ENCODE measurements at places on chromosomes 2 and 18.

DNA sequence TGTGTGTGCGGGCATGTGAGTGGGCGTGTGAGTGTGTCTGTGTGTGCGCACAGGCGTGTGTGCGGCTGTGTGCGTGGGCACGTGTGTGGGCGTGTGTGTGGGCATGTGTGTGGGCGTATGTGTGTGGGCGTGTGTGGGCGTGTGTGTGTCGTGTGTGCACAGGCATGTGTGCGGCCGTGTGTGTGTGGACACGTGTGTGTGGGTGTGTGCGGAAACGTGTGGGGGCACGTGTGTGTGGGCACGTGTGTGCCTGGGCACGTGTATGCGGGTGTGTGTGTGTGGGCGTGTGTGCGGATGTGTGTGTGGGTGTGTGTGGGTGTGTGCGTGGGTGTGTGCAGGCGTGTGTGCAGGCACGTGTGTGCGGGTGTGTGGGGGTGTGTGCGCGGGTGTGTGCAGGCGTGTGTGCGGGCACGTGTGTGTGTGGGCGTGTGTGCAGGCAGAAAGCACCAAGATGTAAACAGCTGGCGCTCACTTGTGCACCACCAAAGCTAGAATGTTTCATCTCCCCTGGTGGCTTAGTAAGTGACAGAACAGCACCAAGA lies 31.2 kb upstream of the ALKAL2 start:
- no peak for DNase-seq

GRCh38 chr2:43225788-43226557 lies 433 bp downstream of the ZFP36L2 start:
- DNase-seq = no peak

DNA sequence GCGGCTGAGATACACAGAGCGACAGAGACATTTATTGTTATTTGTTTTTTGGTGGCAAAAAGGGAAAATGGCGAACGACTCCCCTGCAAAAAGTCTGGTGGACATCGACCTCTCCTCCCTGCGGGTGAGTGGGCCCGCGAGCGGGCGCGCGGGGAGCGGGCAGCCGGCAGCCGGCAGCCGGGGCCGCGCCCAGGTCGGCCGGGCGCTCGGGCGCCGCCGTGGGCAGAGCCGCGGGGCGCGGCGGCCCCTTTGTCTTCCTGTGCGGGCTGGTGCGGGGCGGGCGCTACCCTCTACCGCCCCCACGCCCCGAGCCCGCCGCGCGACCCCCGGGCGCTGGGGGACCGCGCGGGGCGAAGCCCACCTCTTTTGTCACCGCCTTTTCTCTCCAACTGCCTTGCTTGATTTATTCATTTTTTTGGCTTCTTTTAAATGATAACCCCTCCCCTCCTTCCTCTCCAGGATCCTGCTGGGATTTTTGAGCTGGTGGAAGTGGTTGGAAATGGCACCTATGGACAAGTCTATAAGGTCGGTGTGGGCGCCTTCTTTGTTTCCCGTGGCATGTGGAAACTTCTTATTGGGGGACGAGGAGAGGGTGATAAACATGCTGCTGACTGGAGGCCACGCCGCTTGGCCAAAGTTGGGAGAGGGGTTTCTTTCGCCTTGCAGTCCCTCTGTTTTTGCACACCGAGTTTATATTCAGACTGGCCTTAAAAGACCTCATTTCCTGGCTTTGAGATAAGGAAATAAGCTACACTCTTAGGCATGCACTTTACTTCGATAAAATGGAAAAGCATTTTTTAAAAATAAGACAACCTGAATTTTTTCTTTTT lies 722 bp downstream of the MAP4K4 start:
- no peak for DNase-seq

- no peak for DNase-seq
Observed at GRCh38 chr18:37402735-37403099, 162.9 kb downstream of the CELF4 start.

- no peak for DNase-seq
Observed at GRCh38 chr18:13353084-13353823, 134.7 kb downstream of the LDLRAD4 start.

GRCh38 chr2:126990605-126991532 lies 92.2 kb downstream of the TEX51 start:
- DNase-seq = no peak

DNA sequence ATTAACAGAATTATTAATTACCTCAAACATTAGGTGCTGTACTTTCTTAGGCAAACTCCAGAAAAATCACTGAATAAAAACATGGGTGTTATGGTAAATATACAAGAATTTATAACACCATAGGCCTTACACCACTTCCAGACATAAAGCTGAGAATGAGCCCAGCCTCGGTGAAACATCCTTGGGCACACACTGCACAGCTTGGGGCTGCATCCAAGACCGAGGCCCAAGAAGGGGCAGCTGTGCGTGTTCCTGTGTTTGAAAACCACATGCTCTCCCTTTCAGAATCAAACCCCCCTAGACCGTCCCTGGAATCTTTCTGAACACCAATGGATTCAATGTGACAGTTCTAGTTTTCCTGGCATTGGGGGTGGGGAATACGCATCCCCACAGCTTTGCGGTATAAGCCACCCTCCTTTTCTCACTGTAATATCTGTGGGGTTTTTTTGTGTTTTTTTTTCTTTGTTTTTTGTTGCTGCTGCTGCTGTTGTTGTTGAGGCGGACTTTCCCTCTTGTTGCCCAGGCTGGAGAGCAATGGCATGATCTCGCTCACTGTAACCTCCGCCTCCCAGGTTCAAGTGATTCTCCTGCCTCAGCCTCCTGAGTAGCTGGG lies 12.9 kb downstream of the ERFE start:
- no peak for DNase-seq

DNA sequence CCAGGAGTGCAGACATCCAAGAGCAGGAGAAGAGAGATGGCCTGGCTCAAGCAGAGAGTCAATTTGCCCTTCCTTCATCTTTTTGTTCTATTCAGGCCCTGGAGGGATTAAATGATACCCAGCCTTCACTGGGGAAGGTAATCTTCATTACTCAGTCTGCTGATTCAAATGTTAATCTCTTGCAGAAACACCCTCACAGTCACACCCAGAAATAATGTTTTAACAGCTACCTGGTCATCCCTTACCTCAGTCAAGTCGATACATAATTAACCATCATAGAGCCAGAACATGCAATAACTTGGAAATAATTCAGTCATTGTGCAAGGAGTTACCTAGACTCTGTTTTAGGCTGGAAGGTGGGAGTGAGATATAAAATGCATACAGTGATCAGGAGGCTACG lies 163.7 kb upstream of the TNP1 start:
- no peak for DNase-seq

GRCh38 chr2:239966029-239966852 lies 58.9 kb downstream of the NDUFA10 start:
- no peak for DNase-seq

GRCh38 chr2:239800785-239801386 lies 224.3 kb downstream of the NDUFA10 start:
- DNase-seq = no peak

DNA sequence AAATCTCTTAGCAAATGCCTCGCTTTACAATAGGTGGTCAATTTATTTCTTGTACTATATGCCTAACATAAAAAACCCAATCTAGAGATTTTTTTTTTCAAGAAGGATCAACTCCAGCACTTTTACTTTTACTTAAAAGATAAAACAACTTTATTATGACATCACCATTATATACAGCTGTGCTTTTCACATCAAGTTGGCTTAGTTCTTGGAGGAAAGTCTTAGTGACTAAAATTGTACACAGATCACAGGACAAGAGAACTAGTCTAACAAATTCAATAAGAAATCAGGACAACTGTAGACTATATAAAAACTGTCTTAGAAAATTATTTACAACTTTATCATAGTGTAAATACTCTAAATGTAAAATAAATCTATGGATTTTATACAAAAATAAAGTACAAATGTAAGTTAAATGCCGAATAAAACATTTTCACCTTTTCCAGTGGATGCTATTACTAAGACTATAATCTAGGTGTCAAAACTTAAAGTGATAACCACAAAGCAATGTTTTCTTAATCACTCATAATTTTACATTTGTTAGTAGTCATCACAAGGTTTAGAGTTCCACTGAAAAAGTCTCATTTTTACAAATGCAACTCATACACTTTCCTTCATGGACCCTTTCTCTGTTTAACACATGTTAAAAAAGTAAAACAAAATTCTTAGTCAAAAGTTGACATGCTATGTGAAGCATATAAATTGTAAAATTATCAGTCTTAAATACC lies 5.4 kb upstream of the CD302 start:
- DNase-seq = no peak

- no peak for DNase-seq
Observed at GRCh38 chr18:44651918-44652572, 28.6 kb upstream of the SETBP1 start.

DNA sequence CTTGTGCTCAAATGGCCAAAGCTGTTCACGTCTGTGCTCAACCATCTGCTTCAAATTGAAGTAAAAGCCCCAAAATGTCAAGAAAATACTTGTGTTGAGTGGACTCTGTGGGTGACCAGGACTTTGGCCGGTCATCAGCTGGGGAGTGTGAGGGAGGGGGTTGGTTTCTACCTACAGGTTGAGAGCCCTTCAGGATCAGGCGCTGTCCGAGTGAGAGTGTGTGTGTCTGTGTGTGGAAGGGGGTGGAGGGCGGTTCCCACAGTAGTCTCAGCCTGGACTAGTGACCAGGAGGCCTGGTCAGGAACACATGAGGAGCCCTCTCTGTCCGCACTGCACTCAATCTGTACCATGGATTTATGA lies 34.2 kb downstream of the ATOH8 start:
- no peak for DNase-seq

DNA sequence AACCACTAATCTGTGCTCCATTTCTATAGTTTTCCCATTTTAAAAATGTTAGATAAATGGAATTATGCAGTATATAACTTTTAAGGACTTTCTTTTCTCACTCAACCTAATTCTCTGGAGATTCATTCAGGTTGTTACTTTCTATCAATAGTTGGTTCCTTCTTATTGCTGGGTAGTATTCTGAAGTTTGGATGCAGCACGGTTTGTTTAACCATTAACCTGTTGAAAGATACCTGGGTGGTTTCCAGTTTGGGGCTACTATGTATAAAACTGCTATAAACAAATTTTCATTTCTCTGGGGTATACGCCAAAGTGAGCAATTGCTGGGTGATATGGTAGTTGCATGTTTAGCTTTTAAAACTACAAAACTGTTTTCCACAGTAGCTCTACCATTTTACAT lies 39.1 kb upstream of the MAPRE2 start:
- DNase-seq = no peak

- no peak for DNase-seq
Observed at GRCh38 chr18:22778996-22779395, 154.1 kb upstream of the RBBP8 start.

DNA sequence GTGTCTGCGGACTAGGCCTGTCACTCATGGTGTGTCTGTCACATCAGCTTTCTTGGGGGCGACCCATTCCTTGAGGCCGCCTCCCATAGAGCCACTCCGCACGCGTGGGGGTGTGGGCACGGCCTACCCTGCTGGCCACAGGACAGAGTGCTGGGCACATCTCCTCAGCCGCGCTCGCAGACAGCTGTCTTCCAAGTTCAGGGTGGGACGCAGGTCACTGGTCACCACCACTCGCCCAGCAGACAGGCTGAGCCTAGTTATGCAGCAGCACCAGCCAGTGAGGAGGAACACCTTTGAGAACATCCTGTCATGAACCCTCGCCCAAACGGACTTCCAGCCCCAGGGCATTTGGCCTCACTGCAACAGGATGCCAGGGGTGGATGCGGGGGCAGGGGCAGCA lies 30.8 kb upstream of the BIN1 start:
- DNase-seq = no peak

DNA sequence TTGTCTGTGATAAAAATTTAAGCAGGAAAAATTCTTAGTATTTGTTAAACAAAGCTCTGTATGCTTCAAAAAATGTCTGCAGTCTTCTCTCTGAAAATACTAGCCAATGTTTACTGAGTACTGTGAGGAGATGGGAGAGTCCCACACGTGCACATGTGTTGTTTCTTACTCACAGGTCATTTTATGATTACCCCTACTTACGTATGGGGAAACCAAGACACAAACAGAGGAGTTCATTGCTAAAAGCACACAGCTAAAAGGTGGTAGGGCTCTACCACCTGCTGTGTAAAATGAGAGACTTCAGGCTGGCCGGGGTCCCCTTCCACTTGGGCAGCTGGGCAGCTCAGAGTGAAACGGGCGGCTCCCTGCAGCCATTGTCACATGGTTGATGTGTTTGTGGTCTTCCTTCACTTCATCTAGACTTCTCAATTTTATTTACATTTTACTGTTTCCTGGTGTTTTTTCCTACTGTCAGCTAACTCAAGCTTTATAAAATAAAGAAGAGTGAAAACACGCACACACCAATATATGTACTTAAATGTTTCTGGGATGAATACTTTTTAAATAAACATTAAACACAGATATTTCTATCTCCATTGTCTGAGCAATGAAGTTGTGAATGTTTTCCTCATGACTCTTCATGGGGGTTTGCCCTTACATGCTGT lies 71.2 kb downstream of the MBP start:
- no peak for DNase-seq

DNA sequence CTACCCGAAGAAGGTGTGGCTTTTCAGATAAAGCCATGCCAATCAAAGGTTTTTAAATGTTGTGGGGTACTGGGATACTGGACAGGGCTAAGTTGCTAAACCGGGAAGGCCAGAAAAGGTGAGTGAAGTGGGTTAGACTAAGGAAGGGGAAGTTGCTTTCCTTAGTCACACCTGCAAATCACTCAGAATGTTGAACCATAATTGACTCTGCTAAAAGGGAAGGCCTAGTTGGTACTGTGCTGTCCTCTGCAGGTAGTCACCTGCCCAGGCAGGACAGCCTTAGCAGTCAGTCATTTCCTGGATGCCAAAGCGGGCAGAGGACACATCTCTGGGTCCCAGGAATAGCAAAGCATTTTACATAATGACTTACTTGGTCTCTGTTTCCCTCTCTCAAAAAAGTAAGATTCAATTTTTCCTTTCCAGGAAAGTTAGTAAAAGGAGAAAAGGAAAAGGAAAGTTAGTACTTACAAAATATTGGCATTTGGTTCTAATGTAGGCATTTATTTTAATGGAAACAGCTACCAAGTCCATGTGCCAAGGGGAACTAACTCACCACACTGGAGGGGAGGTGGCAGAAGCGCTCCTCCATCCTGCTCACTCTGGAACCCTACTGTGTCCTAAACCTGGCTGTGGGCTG lies 60.3 kb downstream of the RFTN2 start:
- DNase-seq = no peak

DNA sequence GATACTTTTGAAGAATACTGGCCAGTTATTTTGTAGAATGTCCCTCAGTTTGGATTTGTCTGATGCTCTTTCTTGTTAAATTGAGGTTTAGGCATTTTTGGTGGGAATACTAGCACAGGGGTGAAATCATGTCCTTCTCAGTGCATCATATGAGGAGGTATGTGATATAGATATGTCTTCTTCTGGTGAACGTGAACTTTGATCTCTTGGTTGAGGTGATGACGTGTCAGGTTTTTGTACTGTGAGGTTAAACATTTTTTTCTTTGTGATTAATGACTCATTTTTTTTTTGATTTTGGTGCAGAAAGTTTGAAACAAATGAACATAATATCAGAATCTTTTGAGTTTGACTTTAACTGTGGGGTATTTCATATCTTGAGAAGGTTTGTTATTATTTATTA lies 11.0 kb downstream of the ZNF407 start:
- no peak for DNase-seq

GRCh38 chr2:103959174-103960128 lies 894.5 kb upstream of the POU3F3 start:
- no peak for DNase-seq
